Chondrocyte (in vitro differentiated cells): ENCODE measurements at places on chromosomes 7 and 10. TPM values are rescaled to one million over a fixed set of nuclear protein-coding genes. Genes with fewer than 3 reads are reported as not detected.
A peak's percentile ranks its signal among the peaks of the same experiment; 100 is the strongest.

GRCh38 chr10:103855852-103856796, 748 bp upstream of the SH3PXD2A start:
- DNase-seq = no peak

DNA sequence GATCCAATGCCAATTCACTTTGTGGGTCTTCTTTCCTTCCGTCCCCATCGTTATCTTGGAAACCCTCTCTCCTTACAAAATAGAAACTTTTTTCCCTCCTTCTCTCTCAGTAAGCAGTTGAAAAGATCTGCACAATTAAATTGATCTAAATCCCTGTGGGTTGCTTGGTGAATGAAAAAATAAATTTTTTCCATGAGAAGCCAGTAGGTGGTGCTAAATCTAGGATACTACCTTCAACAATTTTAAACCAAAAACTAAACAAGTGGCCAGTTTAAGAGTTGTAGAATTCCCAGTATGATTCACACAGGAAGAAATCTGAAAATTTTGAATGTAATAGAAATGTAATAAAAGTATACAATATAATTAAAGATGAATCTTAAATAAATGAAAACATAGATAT, 990.3 kb upstream of the ZNF722 start:
- DNase-seq = no peak

The COL17A1 gene
- total RNA-seq = not detected in 3 replicates

DNA sequence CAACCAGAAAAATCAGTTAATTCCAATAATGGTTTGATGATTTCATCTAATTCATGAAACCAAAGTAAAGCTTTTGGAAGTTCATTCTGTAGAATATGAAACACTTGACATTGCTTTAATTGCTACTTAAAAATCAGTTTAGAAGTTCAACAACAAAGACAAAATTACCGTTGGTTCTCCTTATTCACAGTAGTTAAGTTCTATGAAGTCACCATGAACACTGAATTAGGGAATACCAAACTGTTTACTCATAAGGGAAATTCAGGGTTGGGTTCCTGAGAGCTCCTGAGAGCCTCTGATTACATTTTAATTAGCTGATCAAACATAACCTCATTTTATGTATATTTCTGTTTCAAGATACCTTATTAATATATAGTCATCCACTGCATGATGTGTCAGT, 46.2 kb downstream of the ZNF438 start:
- DNase-seq = no peak

- peak; percentile 91 for DNase-seq
Measured at GRCh38 chr7:98283127-98283886, 1.8 kb downstream of the BRI3 start.

The LFNG gene
- 36.7 to 39.9 TPM (median 39.9 TPM) in 3 replicates for total RNA-seq

The SHOC2 gene
- total RNA-seq = 64.4 to 73.3 TPM (median 65.9 TPM) in 3 replicates
